NCI-H446 treated with DMSO at 0.1 percent for 48 hours (cell line): ENCODE measurements at places on chromosomes 6 and 20.
A peak's percentile ranks its signal among the peaks of the same experiment; 100 is the strongest.

DNA sequence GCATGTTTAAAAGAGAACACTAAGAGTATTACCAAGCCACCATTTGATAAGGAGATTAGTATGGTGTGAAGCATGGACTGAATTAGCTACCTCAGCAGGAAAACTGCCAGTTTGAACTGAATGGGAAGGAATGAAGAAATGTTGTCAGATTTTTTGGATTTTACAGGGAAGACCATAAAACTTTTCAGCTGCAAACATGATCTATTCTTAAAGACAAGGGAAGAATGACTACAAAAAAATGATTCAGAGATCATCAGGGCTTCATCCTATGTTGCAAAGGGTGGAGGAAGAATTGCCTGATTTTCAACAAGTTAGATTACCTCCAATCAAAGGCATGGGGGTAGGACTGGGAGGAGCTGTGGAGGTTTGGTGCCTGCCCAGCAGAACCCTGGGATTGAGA is 49.3 kb upstream of the MTRF1L start:
- DNase-seq = no peak

DNA sequence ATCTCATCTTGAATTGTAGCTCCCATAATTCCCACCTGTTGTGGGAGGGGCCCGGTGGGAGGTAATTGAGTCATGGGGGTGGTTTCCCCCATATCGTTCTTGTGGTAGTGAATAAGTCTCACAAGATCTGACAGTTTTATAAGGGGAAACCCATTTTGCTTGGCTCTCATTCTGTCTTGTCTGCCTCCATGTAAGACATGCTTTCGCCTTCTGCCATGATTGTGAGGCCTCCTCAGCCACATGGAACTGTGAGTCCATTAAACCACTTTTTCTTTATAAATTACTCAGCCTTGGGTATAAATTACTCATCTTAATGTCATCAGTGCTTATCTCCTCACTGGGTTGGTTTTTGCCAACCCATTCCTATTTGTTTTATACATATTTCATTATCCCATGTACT is 142.0 kb upstream of the GMDS start:
- DNase-seq = no peak

DNA sequence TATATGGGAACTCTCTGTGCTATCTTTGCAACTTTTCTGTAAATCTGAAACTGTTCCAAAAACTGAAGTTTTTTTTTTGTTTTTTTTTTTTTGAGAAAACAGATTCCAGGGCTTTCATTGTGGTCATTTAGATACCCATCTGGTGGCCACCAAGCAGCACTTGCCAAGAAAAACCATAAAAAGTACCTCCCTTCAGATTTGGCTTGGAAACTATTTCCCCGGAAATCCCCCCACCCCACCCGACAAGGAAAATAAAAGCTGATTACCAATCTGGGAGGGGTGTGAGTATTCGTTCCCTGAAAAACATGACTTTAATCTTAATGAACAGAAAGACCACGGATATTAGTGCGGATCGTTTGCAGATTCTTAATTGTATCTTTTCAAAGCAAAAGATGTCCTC is 1.9 kb downstream of the NFATC2 start:
- no peak for DNase-seq

GRCh38 chr6:99613705-99614429 is 7.2 kb downstream of the PRDM13 start:
- DNase-seq = peak; percentile 52

GRCh38 chr6:111276736-111277135 is 189.4 kb downstream of the SLC16A10 start:
- no peak for DNase-seq

- no peak for DNase-seq
Measured at GRCh38 chr20:63167918-63168520, 47.9 kb downstream of the YTHDF1 start.

DNA sequence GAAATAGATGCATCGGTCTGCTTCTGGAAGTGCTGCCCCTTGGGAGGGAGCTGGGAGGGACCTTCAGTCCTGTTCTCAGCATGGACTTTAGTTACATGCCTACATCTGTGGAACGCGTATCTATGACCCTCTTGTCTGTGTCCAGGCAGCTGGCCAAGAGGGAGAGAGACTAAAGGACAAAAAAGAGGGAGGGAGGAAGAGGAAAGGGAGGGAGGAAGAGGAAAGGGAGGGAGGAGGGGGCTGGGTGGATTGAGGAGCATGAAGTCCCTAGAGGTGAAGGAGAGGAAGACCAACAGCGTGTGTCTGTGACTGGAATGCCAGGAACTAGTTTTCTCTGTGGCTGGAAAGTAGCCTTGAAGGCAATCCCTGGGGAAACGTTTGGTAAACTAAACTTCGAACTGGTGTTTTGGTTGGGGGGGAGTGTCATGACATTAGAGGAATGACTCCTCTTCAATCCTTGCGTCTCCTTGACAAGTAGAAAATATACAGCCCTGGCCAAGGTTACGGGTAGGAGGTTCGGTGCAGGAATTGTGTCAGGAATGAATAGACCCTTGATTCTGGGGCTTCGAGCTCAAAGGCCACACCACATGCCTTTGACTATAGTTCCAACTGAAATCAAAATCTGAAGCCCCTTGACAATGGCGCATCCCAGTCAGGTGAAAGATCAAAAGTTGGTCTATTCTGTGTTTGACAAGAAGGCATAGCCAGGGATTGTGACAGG is 52.0 kb upstream of the PLEKHG1 start:
- DNase-seq = no peak

DNA sequence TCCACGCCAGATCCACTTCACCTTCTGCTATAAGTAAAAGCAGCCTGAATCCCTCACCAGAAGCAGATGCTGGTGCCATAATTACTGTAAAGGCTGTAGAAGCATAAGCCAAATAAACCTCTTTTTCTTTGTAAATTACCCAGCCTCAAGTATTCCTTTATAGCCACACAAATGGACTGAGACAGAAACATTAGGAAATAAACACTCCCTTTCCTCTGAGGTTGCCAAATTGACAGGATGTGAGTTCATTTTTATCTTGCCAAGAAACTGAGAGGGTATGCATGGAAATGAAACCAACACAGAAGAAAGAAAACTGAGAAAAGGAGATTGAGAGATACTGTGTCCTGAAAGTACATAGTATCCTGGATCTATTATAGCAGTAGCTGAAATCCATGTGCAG is 481.2 kb downstream of the HAO1 start:
- DNase-seq = no peak

- no peak for DNase-seq
Measured at GRCh38 chr6:17413313-17413750, 19.9 kb downstream of the CAP2 start.

DNA sequence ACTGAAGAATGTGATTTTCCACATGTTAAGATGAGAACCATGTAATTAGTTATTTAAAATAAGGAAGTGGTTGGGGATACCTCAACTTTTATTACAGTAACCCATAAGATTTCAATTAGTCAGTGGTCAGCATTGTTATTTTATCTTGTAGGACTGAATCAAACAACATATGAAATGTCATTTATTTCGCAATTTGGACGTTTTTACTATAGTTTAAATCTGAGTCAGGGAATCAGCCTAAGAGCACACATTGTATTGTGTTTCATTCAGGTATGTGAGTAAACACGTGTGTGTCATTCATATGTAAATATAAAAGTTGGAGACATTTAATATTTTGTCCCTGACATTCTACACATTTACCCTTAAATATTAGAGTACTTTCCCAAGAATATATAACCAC is 1418.7 kb downstream of the GRIK2 start:
- no peak for DNase-seq

DNA sequence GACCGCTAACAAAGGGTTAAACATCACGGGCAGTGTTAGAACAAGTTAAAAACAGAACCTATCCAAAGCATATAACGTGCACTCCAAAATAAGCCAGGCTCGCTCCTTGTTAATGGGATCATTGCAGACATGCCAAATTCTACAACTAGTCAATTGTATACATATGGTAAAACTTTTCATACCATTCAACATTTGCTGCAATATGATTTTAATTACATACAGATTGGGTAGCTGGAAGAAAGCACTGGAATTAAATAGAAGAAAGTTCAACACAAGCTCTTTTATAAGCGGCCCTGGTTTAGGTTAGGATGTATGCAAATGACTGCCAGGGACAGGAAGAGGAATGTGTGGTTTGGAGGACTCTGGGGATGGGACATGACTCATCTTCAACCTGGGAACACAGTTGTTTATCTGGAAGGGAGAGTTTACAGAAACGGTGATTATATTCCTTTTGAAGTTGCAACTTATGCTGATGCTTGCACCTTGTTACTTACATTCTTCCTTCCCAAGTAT is 62.5 kb upstream of the TIAM2 start:
- no peak for DNase-seq

DNA sequence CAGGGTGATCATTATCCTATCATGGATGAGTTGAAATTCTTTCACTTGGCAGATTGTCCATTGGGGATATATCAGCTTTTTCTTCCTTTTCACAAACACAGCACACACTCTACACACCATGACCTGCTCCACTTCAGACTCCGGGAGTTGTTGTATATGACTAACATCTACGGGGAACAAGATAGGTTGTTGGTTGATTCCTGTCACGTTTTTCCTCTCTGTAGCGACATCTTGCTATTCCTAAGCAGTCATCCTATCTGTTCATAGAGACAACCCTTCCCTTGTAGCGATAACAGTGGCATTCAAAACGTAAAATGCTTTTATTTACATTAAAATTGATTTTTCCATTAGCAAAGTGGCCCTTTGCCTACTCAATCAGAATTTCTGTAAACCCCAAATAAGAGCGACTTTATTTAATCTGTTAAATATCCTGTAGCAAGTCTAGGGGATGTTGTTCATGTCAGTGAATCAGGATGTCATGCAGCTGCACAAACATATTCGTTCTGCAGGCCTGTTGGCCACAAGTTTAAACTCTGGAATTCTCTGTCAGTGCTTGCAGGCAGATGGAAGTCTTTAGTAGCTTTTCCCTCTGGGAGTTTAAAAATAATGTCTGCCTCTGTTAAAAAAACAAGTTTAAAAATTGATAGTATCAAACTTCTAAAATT is 23.1 kb downstream of the PHACTR2 start:
- no peak for DNase-seq

GRCh38 chr6:80380566-80380965 is 274.1 kb downstream of the BCKDHB start:
- peak; percentile 35 for DNase-seq

DNA sequence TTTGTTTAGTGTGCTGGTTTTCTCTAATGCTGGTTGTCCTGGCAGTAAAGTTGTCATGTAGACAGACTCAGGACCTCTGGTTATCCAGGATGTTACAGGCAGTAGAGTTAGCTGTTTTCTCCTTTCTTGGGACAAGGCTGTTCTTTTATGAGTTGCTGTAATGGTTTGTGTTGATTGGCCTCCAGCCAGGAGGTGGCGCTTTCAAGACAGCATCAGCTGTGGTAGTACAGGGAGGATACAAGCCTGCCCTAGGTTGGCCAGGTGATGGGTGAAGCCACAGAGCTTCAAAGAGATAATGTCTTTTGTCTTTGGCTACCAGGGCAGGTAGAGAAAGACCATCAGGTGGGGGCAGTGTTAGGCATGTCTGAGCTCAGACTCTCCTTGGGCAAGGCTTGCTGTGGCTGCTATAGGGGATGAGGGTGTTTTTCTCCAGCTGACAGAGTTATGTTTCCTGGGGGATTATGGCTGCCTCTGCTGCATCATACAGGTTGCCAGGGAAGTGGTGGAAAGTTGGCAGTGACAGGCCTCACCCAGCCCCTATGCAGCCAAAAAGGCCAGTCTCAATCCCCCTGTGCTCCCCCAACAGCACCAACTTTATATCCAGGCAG is 127.2 kb upstream of the TAB2 start:
- DNase-seq = no peak

DNA sequence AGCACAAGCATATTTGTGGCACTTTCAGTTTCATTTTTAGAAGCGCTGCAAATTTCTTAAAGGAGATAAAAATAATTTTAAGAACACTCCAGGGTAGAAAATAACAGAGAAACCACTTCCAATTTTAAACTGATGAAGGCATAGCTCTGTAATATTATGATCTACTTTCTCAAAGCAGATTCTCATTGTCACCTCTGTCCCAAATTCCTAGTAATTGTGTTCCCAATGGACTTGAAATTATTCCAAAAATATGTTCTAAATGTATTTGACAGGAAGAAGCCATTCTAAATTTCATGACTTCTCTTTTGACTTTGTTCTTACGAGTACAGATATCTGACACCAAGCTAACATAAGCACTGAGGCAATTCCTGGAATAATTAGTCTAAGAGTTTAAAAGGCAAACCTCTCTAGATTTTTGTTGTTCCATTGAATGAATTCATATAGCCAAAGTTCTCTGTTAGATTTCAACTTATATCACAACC is 140.2 kb upstream of the CARMIL1 start:
- DNase-seq = no peak

DNA sequence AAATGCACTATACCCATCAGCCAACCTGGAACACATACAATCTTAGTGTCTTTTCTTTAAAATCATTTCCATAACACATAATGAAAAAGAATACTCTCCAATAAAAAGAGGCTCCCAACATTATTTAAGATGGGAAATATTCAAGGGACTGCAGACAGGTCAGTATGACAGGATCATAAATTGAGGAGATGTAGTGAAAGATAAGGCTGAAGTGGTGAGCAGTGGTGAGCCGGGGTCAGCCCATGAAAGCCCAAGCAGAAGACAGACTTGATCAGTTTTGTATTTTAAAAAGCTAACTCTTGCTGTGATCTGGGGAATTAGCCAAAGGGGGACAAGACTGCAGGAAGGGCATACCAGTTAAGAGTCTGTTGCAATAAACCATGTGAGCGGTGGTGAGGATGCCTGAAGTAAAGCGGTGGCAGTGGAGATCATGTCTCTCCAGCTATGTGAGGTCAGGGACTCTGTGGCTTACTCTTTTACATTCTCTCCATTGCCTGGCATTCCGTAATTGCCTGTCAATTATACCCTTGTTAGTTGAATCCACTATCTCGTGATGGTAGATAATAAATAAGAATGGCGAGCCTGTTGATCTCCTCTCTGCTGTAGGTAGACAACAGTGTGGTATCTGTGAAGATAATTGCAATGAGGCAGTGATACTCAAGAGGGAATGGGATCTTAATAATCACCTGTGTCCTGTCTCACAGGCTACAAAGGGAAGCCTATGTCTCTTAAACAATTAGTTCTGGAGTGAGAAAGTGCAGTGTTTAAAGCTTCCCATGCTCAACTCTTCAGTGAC is 97.4 kb downstream of the FILIP1 start:
- no peak for DNase-seq

DNA sequence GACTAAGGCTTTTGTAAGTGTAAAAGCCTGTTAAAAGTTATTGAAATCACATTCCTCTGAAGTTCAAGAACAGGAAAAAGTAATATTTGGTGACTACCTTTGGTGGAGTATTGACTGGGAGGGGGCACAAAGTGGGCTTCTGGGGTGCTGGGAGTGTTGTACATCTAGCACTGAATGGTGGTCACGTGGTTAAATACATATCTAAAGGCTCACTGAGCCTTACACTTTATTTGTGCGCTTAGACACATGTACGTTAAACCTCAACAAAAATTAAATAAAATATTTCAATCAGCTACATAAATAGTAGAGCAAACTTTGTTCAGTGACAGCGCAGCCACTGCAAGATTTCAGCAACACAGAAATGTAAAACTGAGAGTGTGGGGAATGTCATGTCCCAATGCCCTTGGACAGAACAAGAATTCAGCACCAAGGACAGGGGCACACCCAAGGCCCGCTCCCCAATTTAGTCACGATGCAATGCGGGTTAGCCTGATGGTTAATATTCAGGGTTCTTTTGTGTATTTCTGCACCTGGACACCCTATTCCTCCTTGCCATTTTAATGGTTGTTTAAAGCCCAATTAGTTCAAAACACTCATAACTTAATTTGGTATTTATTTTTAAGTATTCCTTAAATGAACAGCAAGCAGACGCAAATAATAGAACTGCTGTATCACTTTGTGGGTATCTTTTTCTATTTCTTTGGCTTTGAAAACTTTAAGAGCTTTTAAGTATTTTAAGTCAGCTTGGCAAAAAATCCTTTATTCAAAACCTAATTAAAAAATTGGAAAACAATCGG is 37.4 kb downstream of the ANGPT4 start:
- DNase-seq = no peak
